ENCODE measurements at places on chromosomes 4 and X.
A peak's percentile ranks its signal among the peaks of the same experiment; 100 is the strongest.

DNA sequence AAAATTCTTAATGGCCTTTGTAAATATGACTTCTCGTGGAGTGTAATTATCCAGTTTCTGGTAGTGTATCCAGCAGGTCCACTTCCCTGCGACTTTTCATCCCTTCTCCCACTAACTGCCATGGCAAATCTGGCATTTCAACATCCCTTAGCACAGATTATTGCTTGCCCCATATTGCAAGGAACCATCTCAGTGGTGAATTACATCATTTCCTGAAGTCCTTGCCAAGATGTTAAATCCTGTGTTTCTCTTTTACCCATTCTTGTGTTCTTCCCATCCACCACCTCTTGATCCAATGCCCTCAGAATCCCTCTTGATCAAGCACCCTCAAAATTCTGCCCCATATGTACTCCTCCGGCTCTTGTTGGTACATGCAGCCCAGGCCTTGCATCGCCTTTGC is 88.1 kb upstream of the ZNF81 start:
- DNase-seq = no peak

DNA sequence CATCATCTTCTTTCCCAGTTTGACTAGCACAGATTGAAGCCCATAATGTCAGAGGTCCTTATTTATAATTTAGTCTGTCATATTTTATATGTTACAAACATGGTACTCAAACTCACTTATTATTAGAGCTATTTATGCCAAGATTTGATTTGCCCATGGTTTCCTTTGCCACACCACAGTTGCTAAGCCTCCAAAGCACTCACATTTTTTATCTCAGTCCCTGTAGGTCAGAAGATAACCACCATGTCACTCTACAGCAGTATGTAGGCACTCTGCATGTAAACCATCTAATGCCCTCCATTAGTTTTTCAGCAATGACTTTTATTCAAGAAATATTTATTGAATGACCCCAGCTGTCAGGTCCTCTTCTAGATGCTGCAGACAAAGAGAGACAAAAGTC is 6.7 kb downstream of the STATH start:
- DNase-seq = no peak

GRCh38 chr4:14744346-14744745 is 257.9 kb upstream of the CPEB2 start:
- DNase-seq = no peak

DNA sequence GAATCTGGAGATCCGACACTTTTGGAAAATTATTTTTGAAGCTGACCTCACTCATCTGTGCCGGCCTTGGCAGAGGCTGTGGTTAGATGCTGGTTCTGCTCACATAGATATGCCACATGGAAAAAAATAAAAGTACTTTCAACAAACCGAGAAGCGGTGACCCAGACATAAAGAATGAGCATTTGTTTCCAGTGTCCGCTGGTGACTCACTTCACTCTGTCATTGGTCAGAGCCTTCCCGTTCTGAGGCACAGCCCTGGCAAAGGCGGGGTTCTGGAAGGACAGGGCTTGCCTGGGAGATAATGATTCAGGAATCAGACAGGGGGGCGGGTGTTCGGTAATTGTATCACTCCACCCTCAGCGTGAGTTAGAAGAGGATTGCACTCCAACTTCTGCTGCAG is 172.4 kb upstream of the MXRA5 start:
- peak; percentile 57 for DNase-seq

- DNase-seq = no peak
Observed at GRCh38 chr4:183082053-183082452, 17.0 kb upstream of the WWC2 start.

- no peak for DNase-seq
Observed at GRCh38 chrX:150536455-150537116, 31.8 kb upstream of the MTM1 start.

DNA sequence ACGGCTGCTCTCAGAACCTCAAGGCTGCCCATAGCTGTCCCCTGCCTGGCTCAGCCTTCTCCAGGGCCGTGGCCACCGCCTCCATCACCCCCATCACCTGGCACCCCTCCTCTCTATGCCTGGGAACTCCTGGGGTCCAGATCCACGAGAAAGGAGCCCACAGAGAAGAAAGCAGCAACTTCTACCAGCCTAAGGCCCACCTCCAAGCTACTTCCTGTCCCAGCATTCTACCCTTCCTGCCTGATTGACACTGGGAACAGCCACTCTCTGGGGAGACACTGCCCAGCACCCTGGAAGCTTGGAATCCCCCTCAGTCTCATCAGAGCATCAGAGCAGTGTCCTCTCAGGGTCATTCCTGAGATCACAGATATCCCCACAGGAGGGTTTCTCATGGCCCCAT is 36.9 kb upstream of the PROM1 start:
- DNase-seq = no peak

- no peak for DNase-seq
Observed at GRCh38 chrX:108353452-108353851, 84.8 kb downstream of the COL4A6 start.

DNA sequence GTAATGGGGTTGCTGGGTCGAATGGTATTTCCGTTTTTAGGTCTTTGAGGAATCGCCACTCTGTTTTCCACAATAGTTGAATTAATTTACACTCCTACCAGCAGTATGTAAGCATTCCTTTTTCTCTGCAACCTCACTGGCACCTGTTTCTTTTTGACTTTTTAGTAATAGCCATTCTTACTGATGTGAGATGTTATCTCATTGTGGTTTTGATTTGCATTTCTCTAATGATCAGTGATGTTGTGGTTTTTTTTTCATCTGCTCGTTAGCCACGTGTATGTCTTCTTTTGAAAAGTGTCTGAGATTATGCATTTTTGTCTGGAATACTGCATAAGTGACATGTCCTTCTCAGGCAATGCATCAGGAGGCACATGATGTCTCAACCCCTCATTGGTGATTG is 28.8 kb downstream of the REPS2 start:
- DNase-seq = no peak

DNA sequence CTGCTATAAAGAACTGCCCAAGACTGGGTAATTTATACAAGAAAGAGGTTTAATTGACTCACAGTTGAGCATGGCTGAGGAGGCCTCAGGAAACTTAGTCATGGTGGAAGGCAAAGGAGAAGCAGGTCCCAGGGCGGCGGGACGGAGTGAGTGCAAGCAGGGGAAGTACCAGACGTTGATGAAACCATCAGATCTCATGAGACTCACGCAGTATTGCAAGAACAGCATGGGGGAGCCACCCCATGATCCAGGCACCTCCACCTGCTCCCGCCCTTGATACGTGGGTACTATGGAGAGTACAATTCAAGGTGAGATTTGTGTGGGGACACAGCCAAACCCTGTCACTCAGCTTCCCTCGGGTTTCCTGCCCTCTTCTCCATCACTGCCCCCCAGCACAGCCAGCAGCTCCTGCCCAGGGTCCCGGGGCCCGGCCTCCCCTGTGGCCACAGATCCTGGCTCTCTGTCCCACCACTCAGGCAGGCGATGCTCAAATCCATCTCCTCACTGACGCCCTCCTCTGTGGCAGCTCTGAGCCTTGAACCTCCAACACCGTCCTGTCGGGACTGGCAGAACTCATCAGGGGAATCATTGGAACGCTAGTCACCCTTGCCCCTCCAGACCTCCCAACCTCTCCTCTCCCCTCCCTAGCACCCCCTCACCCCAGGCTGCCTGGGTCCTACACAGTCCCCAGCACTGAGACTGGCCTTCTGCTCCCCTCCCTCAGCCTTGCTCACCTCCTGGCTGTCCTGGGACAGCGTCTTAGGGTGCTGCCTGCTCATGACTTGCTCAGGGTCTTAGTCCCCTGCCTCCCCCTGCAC is 37.6 kb downstream of the FGFRL1 start:
- DNase-seq = no peak
